T-cell (primary cell): ENCODE measurements at places on chromosomes 1 and 21. TPM values are rescaled to one million over a fixed set of nuclear protein-coding genes. Genes with fewer than 3 reads are reported as not detected.

Gene AADACL3
- total RNA-seq, result not detected

Gene FLG2
- not detected for total RNA-seq

DNA sequence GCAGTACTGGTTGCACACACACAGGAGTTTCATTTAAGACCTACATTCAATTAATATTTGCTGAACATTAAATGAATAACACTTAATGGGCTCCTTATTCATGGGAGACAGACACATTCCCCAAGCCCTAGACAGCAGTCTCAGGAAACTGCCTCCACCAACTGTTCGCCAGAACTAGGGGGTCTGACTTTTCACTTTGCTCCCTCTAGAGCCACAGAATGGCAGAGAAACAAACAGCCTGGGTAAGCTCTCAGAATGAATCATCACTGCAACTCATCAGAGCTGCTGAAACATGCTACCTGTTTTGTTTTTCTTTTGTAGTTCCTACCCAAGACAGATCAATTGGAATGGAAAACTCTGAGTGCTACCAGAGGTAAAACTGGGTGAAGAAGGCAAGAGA is 31.7 kb downstream of the ELK4 start:
- DNase-seq, result no peak
- no peaks in the 10 kb centered on the region for H3K4me1 ChIP-seq
- no peak overlapping the region for H3K4me3 ChIP-seq
- peaks cover 3% of the 10 kb centered on the region for H3K36me3 ChIP-seq
- H3K27me3 ChIP-seq, result no peaks in the 10 kb centered on the region

DNA sequence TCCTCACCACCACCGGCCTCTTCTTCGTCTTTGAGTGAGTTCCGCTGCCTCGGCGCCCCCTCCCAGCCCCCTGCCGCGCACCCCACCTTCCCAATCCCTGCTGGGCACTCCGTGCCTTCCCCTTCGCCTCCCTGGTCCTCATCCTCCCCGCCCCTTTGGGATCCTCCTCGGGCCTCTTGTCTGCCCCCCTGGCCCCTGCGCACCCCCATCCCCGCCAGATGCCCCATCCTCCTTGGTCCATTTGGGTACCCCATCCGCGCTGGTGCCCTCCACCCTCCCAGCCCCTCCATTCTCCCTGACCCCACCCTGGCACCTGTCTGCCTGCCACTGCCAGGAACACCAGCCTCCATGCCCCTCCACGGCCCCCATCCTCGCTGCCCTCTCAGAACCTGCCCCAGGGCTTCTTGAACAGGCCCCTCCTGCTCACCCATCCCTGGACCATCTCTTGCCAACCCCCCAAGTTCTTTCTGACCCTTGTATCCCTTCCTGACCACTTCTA is 667 bp downstream of the ZDHHC18 start:
- H3K4me3 ChIP-seq, result peak overlapping the region; percentile 58
- peaks cover 12% of the 10 kb centered on the region for H3K4me1 ChIP-seq
- H3K36me3 ChIP-seq, result no peaks in the 10 kb centered on the region
- DNase-seq, result no peak

DNA sequence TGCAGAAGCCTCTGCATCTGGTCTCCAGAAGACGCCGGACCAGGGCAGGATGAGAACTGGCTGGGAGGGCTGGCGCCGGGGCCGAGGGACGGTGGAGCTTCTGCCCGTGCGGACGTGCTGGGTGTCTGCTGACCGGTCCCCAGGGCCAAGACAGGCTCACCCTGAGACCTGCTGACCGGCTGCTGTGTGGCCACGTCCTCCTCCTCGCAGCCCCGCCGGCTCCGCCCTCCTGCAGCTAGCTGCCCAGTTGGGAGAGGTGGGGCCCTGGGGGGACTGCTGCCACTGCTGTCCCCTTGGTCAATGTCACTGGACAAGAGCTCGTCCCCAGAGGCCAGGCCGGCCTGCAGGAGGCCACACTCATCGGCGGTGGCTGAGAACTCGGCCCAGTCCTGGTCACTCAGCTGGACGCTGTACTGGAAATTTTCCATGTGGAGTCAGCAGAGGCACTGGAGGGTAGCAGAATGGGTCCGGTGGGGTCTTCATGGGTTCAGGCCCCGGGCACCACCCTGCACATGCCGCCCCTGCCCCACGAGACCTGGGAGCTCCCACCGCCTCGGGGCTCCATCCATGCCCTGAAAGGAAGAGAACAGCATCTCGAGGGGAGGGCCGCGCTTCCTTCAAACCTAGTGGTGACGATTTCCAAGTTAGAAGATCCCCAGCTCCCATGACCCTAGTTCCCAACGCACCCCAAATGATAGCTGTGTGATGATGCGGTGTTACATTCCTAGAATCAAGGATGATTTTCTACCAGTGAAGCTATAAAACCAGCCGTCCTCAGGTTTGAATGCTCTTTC is 1.1 kb downstream of the PERM1 start:
- H3K27me3 ChIP-seq, result peaks cover 65% of the 10 kb centered on the region
- no peaks in the 10 kb centered on the region for H3K36me3 ChIP-seq
- DNase-seq, result no peak
- peaks cover 2% of the 10 kb centered on the region for H3K4me1 ChIP-seq

DNA sequence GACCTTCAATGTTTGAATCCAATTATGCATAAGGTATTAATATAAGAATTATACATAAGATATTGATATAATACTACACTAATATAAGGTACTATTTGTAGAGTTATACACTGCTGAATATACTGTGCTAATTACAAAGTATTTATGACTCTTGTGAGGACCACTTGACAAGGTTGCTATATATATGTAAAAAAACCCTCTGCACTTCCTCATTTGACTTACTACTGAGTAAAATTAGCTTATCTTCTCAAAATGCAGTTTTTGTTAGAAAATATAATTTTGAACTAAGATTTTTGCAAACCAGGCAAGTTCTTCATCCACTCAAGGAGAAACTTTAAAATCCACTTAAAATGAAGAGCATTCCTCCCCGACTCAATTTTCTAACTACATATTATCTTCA is 8.5 kb downstream of the SIKE1 start:
- H3K4me1 ChIP-seq, result peaks cover 2% of the 10 kb centered on the region
- H3K4me3 ChIP-seq, result no peak overlapping the region
- H3K27ac ChIP-seq, result no peak overlapping the region

DNA sequence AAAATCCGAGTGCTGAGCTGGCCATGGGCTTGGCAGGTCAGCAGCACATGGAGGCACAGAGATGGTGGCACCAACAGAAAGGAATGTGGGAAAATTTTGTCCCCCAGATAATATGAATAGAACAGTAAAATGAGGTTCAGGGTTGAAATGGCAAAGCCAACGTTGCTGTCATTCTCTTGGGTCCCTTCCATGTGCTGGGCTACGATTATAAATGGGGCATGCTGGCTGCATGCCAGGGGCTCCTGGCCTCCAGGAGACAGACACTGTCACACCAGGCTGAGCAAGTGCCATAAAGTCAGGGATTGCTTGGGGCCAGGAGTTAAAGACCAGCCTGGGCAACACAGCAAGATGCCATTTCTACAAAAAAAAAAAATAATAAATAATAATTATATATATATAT is 77.1 kb downstream of the TOMM20 start:
- H3K27ac ChIP-seq, result no peak overlapping the region
- H3K4me1 ChIP-seq, result peaks cover 8% of the 10 kb centered on the region
- H3K36me3 ChIP-seq, result no peaks in the 10 kb centered on the region
- no peaks in the 10 kb centered on the region for H3K27me3 ChIP-seq

DNA sequence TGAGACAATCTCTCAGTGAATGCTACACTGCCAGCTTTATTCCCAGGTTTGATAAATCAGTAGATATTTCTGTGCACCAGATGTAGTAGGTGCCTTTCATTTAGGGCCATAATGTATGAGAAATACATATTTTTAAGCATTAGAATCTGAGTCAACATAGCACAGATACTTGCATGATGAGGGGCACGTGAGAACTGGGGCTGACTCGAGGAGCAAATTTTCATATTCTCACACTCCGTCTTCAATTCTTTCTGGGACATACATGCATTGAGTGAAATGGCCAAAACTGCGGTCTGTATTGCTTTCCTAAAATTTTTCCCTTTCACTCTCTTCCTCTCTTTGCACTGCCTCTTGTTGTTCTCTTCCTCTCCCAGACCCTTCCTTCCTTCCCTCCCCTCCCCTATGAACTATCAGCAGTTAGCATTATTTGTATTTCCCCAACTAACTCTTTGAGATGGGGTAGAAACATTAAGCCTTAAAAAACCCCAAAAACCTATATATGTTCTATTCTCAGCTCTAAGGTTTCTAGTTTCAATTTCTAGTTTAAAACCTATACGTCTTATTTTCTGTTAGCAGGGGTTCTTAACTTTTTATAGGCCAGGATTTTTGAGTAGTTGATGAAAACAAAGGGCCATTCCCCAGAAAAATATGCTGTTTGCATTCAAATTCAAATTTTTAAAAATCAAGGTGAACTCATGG is 289.1 kb downstream of the PTBP2 start:
- no peaks in the 10 kb centered on the region for H3K27me3 ChIP-seq
- DNase-seq, result no peak
- H3K4me3 ChIP-seq, result no peak overlapping the region
- no peaks in the 10 kb centered on the region for H3K4me1 ChIP-seq

- H3K4me1 ChIP-seq, result no peaks in the 10 kb centered on the region
- H3K27ac ChIP-seq, result no peak overlapping the region
- H3K4me3 ChIP-seq, result no peak overlapping the region
Observed at GRCh38 chr1:29243023-29243870, 6.9 kb downstream of the PTPRU start.
